ENCODE measurements at places on chromosomes 6 and 20.

DNA sequence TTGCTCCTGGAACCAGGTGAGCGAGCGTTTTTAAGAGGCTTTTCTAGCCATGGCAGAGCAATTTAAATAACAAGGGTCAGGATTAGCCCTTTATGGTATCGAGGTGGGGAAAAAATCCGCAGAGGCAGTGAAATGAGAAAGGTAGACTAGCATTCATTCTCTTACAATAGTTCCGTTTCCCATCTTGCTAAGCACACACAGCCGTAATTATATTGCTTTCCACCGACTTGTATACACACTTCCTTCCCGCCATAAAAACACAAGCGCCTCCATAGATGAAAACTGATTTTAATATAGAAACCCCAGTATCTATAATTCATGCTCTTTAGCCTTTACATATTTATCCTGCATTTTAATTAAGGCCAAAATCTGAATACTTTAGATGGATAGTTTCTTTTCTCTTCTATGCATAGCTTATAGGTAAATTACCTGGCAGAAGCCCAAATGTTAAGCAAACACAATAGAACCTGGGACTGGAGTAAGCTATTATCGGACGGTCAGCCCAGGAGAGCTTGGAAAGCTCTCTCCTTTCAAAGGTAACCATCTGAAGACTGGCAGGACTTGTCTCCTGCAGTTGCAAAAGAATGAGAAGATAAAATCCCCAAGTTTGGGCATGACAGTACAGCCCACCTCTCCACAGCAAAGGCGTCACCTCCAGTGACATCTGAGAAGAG, 90.9 kb upstream of the MC3R start:
- no peak for DNase-seq

GRCh38 chr20:52619101-52619500, 353.1 kb upstream of the TSHZ2 start:
- DNase-seq, result no peak

DNA sequence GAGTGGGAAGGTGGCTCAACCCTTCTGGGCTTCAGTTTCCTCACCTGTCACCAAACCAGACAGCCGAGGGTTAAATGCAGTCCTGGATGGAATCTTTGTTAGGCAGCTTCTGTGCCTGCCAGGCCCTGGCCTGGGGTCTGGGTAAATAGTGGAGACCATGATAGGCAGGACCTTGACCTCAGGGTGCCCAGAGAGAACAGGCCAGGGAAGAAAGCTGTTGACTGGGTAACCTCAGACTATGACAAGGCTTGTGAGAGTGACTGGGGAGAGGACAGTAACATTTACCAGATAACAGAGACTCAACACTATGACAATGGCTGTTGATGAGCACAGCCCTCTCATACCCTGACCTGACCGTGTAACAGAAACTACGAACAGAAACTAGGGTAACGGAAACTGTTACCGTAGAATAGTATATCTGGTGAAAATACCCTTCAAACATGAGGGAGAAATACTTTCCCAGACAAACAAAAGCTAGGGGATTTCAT, 218.3 kb downstream of the PREX1 start:
- no peak for DNase-seq

GRCh38 chr6:30066082-30066481, 916 bp upstream of the PPP1R11 start:
- no peak for DNase-seq

GRCh38 chr20:35515949-35516645, 13.4 kb downstream of the C20orf173 start:
- no peak for DNase-seq

DNA sequence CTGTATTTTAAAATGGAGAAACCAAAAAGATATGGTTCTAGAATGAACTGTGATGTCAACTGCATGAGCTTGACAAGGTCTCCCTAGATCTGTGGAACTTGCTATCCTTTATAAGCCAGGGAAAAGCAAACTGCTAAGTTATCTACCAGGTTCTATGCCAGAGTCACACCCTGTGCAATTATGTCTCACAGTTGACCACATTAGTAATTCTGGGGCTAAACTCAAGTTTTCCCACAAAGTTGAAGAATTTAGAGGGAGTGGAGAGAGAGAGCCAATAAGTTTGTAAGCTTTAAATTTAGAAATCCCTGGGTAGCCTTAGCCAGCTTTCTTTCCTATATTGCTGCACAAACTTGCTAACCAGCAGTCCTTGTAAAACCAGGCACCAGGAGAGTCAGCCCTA, 407.0 kb upstream of the SASH1 start:
- DNase-seq, result no peak

DNA sequence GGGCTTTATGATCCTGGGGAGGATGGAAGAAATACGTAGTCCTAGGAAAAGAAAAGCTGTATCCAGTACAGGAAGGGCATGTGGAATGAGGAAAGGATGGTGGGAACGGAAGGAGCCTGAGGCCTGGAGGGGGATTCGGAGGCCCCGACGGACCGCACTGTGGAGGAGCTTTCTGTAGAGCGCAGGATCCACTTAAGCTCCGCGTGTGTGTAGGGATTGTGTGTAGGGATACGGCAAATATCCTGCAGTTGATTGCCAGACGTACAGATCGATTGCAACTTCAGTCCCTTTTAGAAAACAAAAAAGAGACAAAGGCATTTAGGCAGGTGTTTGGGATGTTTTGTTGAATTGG, 32.6 kb upstream of the JAG1 start:
- no peak for DNase-seq

DNA sequence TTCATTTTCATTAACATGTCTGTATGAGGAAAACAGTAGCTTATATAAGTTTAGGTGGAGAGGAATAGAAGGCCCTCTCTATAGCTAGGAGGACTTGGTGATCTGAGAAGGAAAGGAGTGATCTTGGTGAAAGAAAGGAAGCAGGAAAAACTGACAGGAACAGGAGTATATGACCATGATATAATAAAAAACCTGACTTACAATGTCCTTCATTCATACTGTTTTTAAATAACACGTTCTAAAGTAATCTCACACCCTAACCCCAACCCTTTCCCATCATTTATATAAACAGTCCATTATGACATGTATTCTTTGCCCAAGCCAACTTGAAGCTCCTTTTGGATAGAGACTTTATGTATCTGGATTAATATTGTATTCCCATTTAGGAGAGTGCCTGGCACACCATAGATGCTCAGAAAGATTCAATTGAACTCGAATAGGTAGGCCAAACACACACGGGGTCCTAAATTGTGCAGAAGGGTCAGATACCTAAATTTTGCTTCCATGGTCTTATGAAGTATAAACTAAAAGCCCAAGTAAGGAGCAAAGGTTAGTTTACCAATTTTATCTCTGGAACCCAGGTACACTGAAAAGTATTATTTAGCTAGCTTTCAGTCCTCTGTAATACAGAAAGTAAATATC, 75.9 kb downstream of the OR2B2 start:
- DNase-seq, result no peak

DNA sequence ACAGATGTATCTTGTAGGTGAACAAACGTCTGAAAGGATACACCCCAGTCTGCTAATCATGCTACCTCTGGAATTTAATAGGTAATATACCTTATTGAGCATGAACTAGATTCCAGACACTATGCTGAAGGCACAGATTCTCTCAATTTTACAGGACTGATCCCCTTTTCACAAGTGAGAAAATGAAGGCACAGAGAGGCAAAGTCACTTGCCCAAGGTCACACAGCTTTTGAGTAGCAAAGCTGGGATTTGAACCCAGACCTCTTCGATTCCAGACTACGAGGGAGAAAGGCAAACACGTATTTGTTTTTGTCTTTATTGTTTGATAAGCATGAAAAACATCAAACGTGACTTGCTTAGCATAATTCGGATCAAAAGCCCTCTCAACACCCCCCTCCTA, 34.4 kb upstream of the PMEPA1 start:
- DNase-seq, result no peak

Measured in forelimb muscle (tissue), 1 donor.